ENCODE measurements at places on chromosomes 12 and 14.
A peak's percentile ranks its signal among the peaks of the same experiment; 100 is the strongest.

GRCh38 chr12:92133795-92134637 is 11.6 kb downstream of the BTG1 start:
- DNase-seq, result no peak

DNA sequence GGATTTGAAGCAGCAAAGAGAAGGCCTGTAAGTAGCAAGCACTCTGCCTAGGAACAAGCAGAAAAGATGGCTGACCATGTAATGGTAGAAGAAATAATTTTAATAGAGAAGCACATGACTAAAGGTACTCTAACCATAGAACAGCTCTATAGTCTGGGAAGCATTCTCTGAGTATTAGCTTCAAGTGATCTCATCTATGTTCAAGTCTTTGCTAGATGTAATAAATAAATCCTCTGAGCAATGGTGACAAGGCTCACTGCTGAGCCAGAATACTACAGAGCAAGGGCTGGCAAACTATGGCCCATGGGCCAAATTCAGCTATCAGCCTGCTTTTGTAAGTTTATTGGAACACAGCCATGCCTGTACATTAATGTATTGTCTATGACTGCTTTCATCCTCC is 84.8 kb downstream of the PEBP1 start:
- no peak for DNase-seq

- no peak for DNase-seq
These were observed 148.6 kb upstream of the SLC38A2 start for GRCh38 chr12:46521145-46521544.

DNA sequence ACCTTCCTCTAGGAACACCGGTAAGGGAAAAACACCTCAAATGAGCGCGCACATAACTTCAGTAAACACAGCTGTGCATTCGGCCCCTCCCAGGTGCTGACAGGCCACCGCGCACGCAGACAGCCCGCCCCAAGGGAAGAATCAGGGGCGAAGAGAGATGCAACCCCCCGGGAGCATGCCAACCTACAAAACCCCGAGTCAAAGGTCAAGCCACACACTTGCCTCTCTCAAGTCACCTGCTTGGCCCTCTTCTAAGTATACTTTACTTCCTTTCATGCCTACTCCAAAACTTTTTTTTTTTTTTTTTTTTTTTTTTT is 2.3 kb upstream of the CYP46A1 start:
- no peak for DNase-seq

DNA sequence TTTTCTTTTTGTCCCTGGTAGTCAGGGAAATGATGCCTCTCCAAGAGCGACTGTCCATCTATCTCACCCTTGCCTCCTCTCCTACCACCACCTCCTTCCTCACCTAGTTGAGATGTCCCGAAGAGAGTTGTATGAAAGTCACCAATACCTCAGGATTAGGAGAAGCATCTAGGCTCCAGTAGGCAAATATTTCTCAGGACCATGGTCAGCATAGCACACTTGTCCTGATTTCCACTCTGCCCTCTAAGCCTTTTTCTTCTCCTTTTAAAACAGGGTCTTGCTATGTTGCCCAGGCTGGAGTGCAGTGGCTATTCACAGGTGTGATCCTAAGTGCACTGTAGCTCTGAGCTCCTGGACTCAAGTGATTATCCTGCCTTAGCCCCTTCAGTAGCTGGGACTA is 268.4 kb upstream of the PELI2 start:
- no peak for DNase-seq

DNA sequence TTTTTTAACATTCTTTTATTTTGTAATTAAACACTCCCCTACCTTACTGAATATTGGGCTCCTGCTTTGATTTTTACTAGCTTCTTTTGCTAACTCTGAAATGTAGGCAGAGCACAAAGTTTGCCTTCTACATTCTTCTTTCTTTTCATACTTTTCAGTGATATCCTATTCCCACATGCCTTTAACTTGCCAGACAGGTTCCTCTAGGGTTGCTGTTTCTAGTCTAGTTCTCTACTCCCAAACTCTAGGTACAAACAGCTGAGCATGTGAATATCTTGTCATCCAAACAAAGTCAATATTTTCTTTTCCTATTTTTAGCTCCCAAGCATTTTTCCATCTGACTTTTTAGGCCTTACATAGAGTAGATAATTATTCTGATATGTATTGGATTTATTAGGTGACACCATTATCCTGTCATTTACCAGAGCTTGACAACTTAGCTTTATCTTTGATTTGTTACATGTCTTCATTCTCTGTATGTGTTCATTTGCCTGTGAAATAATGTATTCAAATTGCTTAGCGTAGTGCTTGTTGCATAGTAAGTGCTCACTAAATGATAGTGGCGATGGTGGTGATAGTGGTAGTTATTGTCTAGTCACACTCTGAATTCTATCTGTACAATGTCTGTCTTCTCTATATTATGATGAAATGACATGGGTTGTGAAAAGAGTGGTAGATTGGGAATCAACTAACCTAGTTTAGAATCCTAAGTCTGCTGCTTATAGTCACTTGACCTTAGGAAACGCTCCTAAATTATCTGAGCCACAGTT is 73.6 kb upstream of the DNM1L start:
- no peak for DNase-seq

DNA sequence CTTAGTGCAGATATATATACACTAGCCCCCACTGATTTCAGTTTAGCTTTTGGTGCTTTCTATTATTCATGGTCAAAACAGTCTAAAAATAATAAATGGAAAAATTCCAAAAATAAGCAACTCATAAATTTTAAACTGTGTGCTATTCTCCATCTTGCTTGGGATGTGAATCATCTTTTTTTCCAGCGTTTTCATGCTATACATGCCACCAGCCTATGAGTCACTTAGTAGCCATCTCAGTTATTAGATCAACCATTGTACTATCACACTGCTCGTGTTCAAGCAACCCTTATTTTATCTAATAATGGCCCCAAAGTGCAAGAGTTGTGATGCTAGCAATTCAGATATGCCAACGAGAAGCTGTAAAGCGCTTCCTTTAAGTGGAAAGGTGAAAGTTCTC is 73.9 kb upstream of the KRR1 start:
- no peak for DNase-seq

DNA sequence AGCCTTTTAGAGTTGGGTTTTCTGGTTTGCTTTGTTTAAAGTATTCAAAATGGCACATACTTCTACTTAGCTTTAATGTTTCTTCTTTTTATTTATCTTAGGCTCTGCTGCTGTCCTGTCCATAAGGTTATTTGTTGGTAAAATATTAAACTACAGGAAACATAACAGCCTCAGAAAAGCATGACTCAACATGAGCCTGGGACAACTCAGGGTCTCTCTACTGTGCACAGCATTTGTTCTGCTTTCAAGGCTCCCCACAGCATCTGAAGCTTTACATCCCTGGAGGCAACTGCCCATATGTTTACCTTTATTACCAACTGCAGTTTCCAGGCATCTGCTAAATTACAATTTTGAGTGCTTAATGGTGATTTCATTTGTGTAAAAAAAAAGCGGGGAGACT is 954.2 kb upstream of the FBXO33 start:
- DNase-seq, result no peak

- DNase-seq, result no peak
These were observed 21.8 kb downstream of the G2E3 start for GRCh38 chr14:30580616-30581282.

DNA sequence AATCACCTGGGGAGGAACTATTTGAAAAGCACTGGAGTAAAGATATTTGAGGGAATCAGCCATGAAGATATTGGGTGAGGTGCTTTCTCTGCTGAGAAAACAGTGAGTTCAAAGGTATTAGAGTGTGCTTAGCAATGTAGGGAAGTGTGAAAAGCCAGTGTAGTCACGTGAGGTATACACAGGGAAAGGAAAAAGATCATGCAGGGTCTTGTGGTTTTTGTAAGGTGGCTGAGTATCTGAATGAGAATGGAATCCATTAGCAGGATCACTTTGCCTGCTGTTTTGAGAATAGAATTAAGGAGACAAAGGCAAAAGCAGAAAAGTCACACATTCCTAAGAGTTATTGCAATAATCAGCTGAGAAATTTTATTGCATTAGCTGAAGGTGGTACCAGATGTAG is 193.0 kb downstream of the PIK3C2G start:
- peak; percentile 13 for DNase-seq

GRCh38 chr14:67778792-67779191 is 37.6 kb downstream of the ZFYVE26 start:
- no peak for DNase-seq

- no peak for DNase-seq
These were observed 62.0 kb upstream of the LMNTD1 start for GRCh38 chr12:25615119-25615518.

DNA sequence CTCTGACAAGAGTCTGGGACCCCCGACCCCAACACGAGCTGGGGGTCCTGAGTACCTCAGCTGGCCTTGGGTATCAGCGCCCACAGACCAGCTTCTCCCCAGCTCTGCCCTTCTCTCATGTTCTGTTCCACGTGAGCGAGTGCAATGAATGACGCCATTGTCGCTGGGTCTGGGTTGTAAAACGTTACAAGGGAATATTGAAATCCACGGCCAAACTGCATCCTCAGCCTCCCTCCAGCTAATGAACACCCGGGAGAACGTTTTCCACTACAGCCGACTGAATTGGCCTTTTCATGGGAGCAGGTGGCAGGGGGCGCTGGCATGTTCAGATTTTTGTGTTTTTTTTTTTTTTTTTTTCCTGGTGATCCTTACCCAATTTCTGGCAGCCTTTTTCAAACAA is 34.7 kb downstream of the TBX5 start:
- DNase-seq, result no peak

GRCh38 chr12:106646472-106646871 is 63.7 kb downstream of the RFX4 start:
- no peak for DNase-seq

DNA sequence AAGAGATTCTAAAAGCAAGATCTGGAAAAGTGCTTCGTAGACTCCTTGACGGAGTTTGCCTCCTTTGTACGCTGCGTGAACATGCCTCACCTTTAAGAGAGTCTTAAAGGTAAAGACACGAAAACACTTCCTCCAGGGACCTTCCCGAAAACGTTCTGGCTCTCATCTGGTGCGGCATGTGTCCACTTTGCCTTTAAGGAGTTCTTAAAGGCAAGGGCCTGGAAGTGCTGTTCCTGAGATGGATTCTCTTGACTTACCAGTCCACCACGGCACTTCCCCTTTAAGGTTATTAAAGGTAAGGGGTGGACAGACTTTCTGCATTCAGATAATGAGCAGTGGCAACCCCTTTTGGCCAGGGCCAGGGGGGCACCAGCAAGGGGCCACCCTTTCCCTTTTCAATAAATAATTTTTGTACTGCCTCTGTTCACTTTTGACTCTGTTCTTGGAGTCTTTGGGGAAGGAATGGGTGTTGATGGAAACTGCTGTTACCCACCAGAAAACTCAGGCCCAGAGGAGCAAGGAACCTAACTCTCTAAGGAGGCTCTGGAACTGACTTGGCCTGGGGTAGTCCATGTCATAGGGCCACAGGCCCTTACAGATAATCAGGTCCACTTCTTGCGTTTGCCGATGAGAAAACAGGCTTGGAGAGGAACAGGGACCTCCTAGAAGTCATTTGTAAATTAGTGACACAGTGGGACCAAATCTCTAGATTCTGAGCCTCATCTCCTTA is 4.4 kb downstream of the REM2 start:
- peak; percentile 89 for DNase-seq

GRCh38 chr12:82896979-82897378 is 210.3 kb downstream of the TMTC2 start:
- no peak for DNase-seq

GRCh38 chr14:63496837-63497400 is 46.3 kb downstream of the PPP2R5E start:
- DNase-seq, result no peak

DNA sequence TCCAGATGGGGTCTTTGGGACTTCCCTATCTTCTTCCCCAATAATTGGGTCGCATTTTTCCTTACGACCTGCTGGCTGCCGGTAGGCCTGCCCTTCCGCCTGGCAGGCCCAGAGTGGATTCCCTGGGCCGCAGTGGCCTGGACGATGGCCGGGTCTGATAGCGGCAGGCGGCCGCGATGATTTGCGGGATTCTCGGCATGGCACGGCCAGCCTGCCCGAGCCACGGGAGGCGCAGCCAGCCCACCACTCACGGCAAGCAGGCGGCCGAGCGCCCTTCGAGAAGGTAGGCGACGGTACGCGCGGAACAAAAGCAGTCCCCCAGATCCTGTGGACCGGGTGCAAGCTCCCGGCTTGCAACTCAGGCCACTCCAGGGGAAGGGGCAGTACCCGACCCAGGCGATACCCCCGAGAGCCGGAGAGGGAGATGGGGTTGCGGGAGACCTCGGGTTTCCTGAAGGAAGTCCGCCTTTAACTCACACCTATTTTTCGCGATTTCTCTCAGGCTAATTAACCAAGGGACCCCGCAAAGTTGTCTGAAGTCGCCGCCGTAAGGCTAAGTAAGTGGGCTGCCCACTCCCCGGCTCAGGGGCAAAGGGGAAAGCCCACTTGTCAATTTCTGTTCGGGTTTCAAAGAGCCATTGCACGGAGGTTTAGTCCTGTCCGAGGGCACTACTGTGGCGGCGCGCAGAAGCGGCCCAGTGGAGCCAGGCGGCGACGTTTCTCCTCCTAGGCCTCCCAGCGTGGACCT is 1.4 kb upstream of the GSC start:
- DNase-seq, result peak; percentile 71

DNA sequence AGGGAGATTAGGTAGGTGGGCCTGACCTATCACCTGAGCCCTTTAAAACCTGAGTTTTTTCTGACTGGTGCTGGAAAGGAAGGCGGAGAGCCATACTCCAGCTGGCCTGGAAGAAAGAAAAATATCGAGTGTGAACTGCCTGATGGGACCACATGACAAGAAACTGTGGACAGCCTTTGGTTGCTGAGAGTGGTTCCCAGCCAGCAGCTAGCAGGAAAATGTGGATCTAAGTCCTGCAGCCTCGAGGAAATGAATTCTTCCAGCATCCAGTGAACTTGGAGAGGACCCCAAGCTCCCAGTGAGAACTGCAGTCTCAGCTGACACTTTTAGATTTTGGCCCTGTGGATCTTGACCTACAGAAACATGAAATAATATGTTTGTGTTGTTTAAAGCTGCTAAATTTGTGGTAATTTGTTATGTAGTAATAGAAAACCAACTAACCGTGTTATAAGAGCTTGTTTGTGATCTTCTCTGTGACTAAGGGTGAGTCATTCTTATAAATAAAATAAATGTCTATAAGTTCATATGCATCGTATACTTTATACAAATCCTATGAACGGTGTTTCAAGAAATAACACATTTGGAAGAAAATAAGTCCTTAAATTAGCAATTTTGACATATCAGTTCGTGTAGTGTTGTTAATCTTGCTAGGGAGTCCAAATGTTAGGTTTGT is 359.6 kb downstream of the BMP4 start:
- no peak for DNase-seq

DNA sequence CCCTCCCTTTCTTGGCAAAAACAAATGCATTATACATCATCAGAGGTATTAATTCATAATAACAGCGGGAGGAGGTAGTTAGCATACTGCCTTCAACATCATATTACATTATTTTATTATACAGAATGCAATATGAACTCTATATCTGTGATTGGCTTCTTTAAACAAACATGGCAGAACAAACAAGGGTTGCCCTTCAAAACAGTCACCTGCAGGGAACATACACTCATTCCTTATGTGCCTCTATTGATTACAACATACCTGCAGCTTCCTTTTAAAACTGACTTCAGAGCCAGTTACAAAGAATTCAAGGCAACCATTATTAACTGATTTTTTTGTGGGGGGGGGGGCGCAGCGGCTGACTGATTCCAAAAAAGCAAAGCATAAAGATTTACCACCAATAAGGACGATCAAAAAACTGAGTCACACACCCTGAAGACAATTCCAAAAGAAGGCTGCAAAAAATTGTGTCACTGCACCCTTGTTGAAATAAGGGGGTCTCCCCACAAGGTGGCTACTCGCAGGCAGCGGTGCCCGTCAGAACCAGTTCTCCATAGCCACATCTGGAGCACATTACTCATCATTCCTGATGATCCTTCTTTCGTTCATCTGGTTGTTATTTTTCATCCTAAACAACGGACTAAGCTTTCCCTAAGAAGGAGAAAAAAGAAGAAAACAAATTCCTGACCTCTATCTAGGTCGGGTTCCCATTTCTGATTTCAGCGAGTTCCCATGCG is 51.8 kb downstream of the SMUG1 start:
- DNase-seq, result no peak
